ENCODE measurements at places on chromosomes 6 and 20.

- DNase-seq: no peak
Measured at GRCh38 chr6:47098570-47098993, 56.5 kb upstream of the ADGRF1 start.

DNA sequence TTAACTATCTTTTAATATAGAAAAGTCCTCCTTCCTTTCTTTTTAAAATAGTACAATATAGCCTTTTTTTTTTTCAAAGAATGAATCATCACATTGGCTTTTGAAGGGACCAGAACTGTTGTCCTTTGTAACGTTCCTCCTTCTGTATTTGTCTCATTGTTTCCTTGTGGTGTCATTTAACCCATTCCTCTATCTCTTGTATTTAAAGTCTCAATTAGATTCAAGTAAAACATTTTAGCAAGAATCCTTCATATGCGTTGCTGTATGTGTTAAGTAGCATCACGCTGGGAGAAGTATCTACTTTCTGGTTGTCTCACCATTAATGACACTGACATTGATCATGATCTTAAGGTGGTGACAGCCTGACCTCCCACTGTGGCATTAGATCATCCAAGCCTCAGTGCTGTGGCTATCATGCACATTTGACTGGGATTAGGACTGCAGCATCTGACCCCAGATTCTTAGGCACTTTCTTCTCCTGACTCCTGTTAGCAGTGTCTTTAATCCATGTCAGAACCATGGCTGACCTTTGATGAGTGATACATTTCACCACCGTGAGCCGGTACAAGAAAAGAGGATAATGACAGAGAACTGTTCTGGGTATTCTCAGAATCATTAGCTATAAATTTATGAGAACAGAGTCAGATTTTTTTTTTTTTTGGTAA is 67.5 kb upstream of the TFB1M start:
- DNase-seq: no peak

GRCh38 chr6:76124018-76124417 is 51.6 kb upstream of the IMPG1 start:
- no peak for DNase-seq

GRCh38 chr20:49282584-49283171 is 4.8 kb upstream of the ZNFX1 start:
- DNase-seq: no peak

GRCh38 chr6:127971386-127971785 is 70.5 kb upstream of the THEMIS start:
- DNase-seq: no peak

- DNase-seq: peak; percentile 55
Measured at GRCh38 chr20:362271-363254, 15.7 kb downstream of the NRSN2 start.

- DNase-seq: no peak
Measured at GRCh38 chr6:23329086-23329485, 759.7 kb downstream of the HDGFL1 start.

DNA sequence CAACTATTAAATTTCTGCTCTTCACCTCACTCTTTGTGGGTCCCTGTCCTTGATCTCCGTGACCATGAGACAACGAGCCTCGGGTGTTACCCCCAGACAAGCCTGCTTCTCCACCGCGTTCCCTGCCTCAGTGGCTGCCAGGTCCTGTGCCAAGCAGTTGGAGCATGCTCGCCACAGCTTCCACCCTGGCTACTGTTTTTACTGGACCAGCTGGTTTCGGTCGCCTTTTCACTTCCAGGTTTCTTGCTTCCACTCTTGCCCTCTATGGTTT is 5.6 kb downstream of the TP53RK start:
- DNase-seq: no peak

- DNase-seq: no peak
Measured at GRCh38 chr20:40134176-40134575, 554.9 kb downstream of the MAFB start.
